ENCODE measurements at places on chromosomes 1 and 21. TPM values are rescaled to one million over a fixed set of nuclear protein-coding genes. Genes with fewer than 3 reads are reported as not detected.

RCAN1 gene
- total RNA-seq: 24.8 TPM

C1orf87 gene
- not detected for total RNA-seq

SASS6 gene
- 2.3 TPM for total RNA-seq

SLC5A3 gene
- total RNA-seq: 15.7 TPM

GPR157 gene
- 3.4 TPM for total RNA-seq

ZNF593OS gene
- not detected for total RNA-seq

KRTAP12-2 gene
- total RNA-seq: not detected

KPNA6 gene
- 32.8 TPM for total RNA-seq

ARID1A gene
- 21.8 TPM for total RNA-seq

HP1BP3 gene
- 201 TPM for total RNA-seq

SPRR2F gene
- total RNA-seq: not detected

ZBTB48 gene
- total RNA-seq: 14.7 TPM

GJA9 gene
- not detected for total RNA-seq

SRSF4 gene
- 39.6 TPM for total RNA-seq

OTUD7B gene
- 13.6 TPM for total RNA-seq

NR0B2 gene
- total RNA-seq: not detected

EFCAB7 gene
- total RNA-seq: 3.4 TPM

GPR3 gene
- total RNA-seq: 0.09 TPM

TAS1R1 gene
- not detected for total RNA-seq

TSACC gene
- total RNA-seq: not detected

CCDC30 gene
- total RNA-seq: 0.27 TPM

CD34 gene
- 51.4 TPM for total RNA-seq

RGSL1 gene
- total RNA-seq: not detected

FCN3 gene
- total RNA-seq: 0.72 TPM

LRRC8B gene
- 10.0 TPM for total RNA-seq

SEMA4A gene
- total RNA-seq: 0.27 TPM

PPIAL4G gene
- total RNA-seq: not detected

DNAI4 gene
- 2.9 TPM for total RNA-seq

ITGB3BP gene
- total RNA-seq: 17.6 TPM

ADAM30 gene
- not detected for total RNA-seq

PGLYRP4 gene
- not detected for total RNA-seq

OR2T11 gene
- not detected for total RNA-seq

LRRN2 gene
- not detected for total RNA-seq

HNRNPCL2 gene
- total RNA-seq: not detected

NBPF10 gene
- total RNA-seq: 1.5 TPM

STX12 gene
- total RNA-seq: 121 TPM

SLAMF9 gene
- total RNA-seq: not detected

ETV3L gene
- total RNA-seq: not detected

C1orf35 gene
- 10.7 TPM for total RNA-seq

ANXA9 gene
- total RNA-seq: not detected

EVA1B gene
- total RNA-seq: 145 TPM

MEGF6 gene
- total RNA-seq: 29.1 TPM

ADGRL2 gene
- total RNA-seq: 63.3 TPM

ECM1 gene
- 0.27 TPM for total RNA-seq

PLA2G5 gene
- 0.63 TPM for total RNA-seq

ZNF648 gene
- total RNA-seq: not detected

AIM2 gene
- under 0.01 TPM for total RNA-seq

SLC9C2 gene
- 2.0 TPM for total RNA-seq

TDRD5 gene
- total RNA-seq: not detected

TMPRSS15 gene
- not detected for total RNA-seq

Measured in endothelial cell of coronary artery (primary cell).